ENCODE measurements at places on chromosomes 3 and 15.

- no peak for DNase-seq
These were observed 31.4 kb upstream of the MANF start for GRCh38 chr3:51353691-51354090.

GRCh38 chr3:101219842-101220560 lies 100.4 kb downstream of the IMPG2 start:
- no peak for DNase-seq

GRCh38 chr3:18423401-18424212 lies 1.5 kb downstream of the SATB1 start:
- no peak for DNase-seq

DNA sequence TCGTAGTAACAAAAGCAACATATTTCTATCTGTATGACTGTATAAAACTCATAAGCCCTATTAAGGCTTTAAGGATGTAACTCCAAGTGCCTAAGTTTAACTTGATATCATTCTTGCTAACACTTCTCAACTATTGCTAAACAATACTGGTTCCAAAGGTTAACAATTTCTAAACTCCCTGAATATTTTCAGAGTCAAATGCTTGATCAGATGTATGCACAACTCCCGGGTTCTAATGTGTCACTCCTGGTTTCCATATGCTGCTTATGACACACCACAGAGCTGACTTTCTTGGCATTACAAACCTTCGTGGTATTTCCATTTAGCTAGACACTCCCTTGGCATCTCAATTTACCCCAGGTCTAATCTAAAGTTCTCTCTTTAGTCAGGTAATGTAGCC lies 26.3 kb downstream of the DZIP1L start:
- DNase-seq = no peak

- no peak for DNase-seq
These were observed 137.5 kb downstream of the TMCO5A start for GRCh38 chr15:38072007-38072347.

GRCh38 chr3:117272876-117273523 lies 563.4 kb downstream of the TUSC7 start:
- no peak for DNase-seq

DNA sequence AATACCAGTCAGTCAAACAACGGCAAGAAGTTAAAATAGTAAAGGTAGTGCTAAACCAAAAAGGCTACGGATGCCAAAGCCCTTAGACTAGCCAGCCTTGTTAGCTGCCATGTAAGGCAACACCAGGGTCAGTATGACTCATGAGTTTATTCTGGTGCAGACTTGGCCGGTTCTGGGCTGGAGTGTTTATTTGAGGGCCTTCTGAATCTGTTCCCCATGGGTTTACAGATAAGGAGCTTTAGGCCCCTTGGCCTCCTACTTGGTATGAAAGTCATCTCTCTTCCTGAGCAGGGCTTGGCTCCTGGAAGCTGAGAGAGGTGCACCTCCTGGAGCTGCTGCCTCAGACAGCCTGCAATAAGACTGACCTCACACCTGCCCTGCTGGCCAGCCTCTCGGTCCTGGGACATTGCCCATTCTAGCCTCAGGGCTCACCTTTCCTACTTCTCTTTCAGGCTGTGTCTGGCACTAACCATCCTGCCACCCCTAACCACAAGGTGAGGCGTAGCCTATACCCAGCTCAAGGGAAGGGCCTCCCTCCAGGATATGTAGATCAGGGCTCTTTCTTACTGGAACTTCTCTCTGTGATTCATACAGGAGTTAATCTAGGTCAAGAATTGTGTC lies 10.4 kb upstream of the RTP1 start:
- DNase-seq = no peak

- no peak for DNase-seq
These were observed 5.2 kb downstream of the RCCD1 start for GRCh38 chr15:90959894-90960293.

DNA sequence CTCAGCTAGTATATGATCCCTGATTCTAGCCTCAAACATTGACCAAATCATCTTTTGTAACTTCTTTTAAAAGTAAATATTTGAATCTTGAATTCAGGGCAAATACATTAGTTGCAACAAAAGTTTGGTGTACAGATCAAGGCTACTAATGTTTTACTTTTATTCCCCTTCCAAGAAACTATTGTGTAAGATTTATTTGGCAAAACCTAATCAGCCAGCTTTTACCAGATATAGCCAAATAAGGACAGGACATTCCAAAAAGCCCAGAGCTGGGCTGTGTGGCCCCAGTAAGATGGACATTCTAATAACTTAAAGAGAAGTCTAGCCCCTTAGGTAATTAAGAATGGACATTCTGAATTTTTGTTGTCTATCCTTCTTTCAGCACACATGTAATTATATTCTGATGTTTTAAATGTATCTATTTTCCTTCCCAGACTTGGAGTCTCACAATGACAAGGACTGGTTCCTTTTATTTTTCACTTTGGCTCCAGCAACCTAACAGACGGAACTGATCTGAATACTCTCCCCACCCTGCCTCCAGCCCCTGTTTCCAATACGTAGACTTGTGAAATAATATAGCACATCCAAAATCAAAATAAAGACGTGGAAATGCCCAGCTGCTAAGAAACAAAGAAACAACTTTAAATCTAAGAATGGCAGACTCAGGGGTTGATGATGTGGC lies 48.1 kb downstream of the STARD5 start:
- DNase-seq = no peak

- no peak for DNase-seq
These were observed 14.2 kb upstream of the MTMR10 start for GRCh38 chr15:31005660-31006059.
